ENCODE measurements at places on chromosomes 6 and 20.
A peak's percentile ranks its signal among the peaks of the same experiment; 100 is the strongest.

DNA sequence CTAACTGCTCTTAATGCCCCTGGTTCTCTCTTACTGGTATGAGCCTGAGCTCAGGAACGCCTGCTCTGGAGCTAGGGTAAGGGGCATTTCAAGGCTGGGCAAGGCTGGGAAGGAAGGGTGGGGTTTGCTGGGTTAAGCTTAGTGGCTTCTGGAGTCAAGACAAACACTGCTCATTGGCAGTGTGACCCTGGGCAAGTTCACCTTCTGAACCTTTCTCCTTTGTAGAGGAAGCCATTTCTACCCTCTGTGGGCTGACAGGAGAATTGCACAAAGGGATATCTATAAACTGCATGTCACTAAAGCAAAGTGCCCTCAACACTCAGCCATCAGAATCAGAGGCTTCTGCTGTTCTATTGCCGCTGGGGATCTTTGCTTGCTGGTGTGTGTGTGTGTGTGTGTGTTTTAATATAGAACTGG, 20.3 kb upstream of the LRRN4 start:
- DNase-seq = no peak

- no peak for DNase-seq
Measured at GRCh38 chr6:51514748-51515402, 572.5 kb downstream of the PKHD1 start.

DNA sequence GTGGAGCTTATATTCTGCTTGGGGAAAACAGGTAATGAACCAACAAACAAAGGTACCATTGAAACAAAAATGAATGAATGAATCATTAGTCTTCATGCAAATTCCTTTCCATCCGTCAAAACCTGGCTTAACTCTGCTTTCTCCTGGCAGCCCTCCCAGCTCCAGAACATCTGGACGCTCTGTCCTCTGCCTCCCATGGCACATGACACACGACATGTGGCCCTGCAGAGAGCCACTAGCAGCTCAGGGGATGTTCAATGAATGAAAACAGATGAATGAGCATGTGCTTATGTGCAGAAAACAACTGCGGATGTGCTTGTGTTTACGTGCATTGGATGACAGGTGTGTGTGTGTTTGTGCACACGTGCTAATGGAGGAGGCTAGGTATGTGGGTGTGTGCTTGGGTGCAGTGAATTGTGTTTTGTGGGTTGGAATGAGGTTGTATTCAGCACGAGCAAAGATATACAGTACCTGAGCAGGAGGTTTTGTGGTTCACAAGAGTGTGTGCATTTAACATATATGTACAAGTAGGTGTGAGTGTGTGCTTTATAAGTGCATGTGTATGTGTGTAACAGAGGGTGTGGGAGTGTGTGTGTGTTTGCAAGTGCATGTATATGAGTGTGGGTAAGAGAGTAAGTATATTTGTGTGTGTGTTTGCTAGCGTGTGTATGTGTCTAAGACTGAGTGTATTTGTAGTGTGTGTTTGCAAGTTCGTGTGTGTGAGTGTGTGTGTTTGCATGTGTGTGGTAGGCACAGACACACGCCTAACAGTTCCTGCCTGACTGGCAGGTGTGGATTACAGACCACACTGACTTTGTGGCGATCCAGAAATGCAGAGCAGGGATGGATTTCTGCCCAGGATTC, 374.1 kb upstream of the SULF2 start:
- DNase-seq = no peak

DNA sequence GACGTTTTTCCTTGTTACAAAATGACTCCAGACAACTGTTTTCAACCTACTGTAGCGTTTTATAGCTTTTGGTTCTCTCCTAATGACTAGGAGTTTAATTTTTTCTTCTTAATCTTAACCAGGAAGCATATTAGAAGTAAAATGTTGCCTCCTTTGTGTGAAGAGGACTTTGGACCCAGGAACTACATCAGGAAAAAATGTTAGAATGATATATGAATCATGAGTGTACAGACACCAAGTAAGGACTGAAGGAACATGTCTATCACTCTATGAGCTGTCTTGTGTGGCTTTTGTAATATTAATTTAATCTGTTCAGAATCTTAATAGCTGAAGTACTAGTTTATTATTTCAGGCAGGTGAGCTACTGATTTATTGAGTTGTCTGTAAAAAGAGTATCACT, 71.0 kb upstream of the MARCKS start:
- no peak for DNase-seq

DNA sequence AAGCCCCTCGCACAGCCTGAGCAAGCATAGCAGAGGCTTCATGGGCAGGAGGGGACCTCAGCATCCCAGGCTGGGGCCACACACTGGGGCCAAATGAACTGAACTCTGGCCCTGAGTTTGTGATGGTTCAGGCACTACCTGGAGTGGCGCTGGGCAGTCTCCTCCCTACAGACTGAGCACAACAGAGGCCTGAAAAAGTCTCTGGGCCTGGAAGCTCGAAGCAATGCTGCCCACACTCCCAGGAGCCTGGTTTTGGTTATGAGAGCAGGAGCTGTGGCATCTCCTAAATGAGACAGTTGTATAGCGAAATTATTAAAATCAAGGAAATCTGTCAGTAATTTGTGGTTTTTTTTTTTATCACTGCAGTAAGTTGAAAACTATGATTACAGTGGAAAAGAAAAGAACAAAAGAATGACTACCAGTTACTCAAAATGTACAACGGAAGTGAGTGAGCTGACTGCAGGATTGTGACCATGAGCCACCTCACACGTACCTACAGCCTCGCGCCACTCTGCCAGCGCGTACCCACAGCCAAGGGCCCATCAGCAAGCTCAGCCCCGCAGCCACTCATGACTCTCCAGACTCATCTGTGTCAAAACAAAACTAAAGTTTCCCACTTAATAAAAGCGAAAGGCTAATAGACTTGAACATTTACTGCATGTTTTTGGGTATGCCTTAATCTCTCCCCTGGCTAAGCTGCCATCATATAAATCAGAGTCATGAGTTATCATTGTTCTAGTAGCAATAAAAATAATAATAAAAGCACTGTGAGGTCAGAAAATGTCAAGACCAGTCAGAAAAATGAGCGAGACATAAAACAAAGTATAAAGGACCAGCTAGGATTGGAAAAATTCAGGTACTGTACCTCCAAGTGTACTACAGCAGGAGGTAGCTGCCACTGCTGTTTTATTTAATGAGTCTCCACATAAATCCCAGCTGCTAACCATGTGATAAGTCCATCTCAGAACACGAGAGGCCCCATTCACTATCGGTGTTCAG, 177.0 kb downstream of the FOXC1 start:
- no peak for DNase-seq

DNA sequence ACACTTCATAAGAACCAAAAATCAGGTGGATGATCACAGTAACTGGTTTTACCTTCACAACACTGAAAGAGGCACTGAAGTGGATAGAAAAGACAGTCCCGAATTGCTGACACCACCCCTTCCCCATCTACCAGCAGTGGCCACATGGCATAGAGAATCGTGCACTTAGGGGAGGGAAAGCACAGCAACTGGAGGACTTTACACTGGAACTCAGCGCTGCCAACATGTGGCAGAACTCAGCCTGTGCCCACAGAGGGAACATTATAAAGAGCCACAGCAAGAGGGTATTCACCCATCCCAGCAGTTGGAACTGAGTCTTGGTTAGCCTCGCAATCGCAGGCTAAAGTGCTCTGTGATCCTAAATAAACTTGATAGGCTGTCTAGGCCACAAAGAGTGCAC, 6.5 kb upstream of the KIAA1586 start:
- no peak for DNase-seq

GRCh38 chr20:41889126-41889843, 271.1 kb upstream of the CHD6 start:
- DNase-seq = peak; percentile 7

DNA sequence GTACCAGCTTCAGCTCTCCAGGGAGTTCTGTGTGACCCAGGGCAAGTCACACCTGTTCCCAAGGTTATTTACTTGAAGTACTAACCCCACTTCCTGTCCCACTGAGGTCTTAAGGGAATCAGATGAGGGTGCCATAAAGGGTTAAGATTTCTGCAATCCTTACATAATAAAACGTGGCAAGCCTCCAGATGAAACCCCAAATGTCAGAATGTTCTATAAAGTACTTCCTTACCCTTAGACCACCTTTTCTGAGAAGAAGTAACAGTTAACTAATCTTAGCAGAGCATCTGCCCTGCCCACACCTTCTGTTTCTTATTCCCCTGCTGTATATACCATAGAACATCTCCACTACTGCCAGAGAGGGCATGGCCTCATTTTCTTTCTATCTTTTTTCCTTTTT, 6.0 kb upstream of the AVP start:
- DNase-seq = no peak

DNA sequence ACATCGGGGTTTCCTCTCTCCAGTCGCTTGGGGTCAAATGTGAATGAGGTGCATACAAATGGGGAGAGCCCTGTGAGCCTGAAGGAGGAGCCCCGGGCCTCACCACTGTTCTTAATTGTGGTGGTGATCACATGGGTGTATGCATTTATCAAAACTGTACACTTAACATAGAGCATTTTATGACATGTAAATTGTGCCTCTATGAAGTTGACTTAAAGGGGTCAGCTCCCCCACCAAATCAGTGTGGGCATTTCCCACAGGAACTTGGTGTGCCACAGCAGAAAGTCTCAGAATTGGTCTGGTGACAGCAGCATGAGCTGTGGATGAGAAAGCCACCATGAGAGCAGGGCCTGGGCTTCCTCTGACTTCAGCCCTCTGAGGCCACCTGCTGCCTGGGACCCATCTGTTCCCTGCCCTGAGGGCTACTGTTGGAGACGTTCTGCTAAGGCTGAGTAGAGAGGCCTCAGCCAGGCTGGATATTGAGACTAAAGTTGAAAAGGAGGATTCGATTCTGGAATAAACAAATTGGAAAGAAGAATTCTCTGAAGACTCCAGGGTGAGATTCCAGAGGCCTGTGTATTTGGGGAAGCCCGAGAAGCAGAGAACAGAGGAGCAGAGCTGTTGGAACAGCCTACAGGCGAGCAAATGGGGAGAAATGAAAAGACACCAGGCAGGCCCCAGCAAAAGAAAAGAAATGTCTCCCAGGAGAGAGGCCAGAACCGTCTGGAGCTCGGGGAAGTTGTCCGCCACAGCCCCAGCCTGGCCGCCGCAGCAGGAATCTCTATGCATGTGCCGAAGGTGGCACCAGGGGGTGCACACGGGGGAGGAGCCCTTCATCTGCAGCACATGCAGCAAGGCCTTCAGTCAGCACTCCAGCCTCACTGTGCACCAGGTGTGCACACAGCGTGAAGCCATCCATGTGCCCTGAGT, 37.6 kb upstream of the XRN2 start:
- no peak for DNase-seq

DNA sequence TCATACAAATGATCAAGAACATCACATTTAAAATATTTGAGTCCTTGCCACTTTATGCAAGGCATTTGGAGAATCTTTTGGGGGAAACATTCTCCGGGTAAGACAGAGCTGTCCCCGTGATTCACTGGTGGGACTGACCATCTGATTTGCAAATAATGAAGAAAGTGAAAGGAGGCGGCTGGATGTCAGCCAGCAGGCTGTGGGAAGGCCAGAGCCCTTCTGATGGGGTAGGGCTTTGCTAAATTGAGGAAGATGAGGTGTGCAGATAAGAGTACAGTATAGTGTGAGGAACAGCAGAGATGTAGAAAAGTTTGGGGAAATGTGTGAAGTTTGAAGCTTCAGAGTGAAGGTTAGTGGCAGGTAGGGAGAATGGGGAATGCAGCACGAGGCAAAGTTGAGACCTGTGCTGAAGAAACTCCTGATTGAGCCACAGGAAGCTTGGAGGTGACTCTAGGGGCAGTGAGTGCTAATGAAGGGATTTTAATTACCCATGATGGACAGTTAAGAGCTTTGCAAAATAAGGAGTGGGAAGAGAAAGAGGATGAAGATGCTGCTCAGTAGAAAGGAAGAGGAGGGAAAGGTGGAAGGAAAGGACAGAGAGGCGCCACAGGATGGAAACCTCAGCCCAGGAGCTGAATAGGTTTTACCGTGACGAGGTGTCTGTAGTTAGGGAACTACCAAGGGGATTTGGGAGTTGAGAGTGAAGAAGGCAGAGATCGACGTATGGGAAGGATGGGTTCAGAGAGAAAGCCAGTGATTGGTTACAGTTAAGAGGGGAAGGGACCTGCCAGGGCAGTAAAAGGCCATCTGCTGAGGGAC, 68.7 kb downstream of the SNX9 start:
- no peak for DNase-seq

DNA sequence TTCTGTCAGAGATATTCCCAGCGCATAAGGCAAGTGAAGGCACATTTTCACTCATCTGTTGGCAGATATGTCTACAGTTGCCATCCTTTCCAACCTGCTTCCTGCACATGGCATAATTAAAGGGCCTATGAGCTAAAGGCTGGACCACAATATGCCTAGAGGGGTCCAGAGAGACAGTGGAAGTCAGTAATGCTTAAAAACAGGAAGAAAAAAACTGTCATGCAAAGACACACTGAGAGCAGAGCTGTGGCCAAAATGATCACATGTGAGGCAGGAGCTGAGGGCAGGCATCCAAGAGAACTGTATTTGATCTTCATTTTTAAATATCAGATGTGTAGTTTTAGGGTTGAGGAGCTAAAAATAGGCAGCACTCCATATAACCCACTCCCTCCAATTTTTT, 125.0 kb upstream of the BACH2 start:
- no peak for DNase-seq

- DNase-seq = no peak
Measured at GRCh38 chr6:151075930-151076555, 163.7 kb upstream of the AKAP12 start.

DNA sequence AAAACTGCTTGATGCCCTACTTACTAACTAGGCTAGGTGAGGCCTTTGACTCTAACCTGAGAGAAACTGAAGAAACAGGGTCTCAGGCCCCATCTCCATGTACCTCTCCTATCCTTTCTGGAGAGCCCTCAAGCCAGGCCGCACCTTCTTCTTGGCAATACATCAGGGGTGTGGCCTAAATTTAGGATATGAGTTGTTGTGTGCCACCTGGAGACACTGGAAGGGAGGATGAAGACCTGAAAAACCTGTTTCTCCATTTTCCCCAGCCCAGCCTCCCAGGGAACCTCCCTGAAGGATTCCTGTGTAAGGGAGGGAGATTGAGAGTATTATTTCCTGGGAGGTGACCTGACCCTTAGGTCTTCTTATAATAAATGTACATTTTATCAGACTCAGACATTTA, 3.1 kb downstream of the LY6G6D start:
- DNase-seq = no peak

GRCh38 chr20:14049111-14049510, 53.8 kb downstream of the MACROD2 start:
- DNase-seq = no peak
